Activated naive CD4-positive, alpha-beta T cell (primary cell): ENCODE measurements at places on chromosomes 16 and 17.

DNA sequence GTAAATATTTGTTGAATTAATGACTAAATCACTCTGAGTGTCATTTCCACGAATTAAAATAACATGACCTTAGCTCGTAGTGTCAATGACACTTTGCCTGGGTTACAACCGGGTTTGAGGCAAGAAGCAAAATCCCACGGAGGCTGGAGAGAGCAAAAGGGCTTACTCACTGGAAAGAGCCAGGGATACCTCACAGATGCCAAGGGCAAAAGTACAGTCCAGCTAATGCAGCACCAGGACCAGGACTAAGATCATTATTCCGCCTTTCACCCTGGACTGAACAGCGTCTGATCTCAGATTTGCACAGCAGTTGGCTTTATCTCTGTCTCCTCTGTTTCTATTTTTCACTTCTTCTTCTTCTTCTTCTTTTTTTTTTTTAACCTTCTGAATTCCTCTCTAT, 175.5 kb downstream of the SHISA9 start:
- no peak for DNase-seq

GRCh38 chr17:78676412-78677302, 99.5 kb upstream of the DNAH17 start:
- no peak for DNase-seq

GRCh38 chr17:29407856-29408255, 17.7 kb downstream of the TAOK1 start:
- DNase-seq, result no peak

DNA sequence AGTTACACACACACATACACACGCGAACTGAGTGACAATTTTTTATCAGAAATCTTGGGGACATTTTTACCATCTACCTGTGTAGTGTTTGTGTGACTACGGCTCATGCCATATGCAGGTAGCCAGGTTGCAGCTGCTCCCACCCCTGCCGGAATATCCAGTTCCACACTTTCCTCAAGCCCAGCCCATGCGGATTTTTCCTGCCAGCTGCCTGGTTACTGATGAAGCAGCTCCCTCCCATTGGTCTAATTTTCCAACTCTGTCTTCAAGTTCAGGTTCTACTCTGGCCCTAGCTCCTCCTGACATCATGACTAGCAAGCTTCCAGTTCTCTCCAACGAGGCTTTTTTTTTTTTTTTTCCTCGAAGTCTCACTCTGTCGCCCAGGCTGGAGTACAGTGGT, 4.8 kb downstream of the GSG1L2 start:
- no peak for DNase-seq

DNA sequence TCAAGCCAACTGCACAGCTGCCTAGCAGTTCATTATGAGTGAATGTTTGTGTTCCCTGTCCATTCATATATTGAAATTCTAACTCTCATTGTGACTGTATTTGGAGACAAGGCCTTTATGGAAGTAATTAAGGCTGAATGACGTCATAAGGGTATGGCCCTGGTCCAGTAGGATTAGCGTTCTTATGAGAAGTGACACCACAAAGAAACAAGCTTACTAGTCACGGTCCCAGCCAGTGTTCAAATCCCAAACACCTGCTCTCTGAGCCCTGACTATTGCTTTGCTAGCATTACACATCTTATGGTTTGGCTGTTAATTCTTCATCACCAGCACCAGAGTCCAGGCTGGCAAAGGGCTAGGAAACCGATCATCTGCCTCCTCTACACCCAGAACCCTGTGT, 2.2 kb downstream of the ZNF668 start:
- no peak for DNase-seq

GRCh38 chr16:71767060-71767900, 41.4 kb downstream of the AP1G1 start:
- no peak for DNase-seq

DNA sequence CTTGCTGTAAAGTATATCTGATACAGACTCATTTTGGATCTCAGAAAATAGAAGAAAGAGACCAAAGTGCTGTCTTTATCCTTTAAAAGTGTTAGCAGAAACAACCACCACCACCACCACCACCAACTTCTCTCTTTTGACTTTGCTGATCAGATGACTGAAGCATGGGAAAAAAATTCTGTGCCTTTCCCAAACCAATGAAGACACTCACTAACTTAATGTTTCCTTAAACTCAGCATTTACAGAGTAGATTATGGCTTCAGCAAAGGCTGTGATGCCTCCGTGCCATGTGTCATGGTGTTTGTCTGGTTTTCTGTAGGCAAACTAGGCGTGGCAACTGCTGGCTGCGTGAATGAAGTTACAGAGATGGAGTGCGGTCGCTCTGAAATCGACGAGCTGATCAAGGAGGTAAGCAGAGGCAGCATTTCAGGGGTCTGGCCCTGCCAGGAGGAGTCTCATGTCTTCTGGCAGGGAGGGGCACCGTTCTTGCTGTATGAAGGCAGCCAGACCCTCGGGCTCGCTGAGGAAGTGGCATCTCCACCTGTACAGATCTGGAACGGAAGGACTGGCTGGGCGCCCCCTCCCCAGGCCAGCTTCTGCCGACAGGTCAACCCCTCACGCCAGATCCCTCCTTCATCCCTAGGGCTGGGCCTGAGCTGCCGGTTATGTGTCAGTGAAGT, 12.4 kb downstream of the IRF8 start:
- no peak for DNase-seq
